ENCODE measurements at places on chromosomes 1 and 21. TPM values are rescaled to one million over a fixed set of nuclear protein-coding genes. Genes with fewer than 3 reads are reported as not detected.

- no peak for DNase-seq
These were observed 39.1 kb upstream of the CNN3 start for GRCh38 chr1:94966033-94966432.

GRCh38 chr1:39632682-39633417, 6.6 kb downstream of the HEYL start:
- DNase-seq = no peak

DNA sequence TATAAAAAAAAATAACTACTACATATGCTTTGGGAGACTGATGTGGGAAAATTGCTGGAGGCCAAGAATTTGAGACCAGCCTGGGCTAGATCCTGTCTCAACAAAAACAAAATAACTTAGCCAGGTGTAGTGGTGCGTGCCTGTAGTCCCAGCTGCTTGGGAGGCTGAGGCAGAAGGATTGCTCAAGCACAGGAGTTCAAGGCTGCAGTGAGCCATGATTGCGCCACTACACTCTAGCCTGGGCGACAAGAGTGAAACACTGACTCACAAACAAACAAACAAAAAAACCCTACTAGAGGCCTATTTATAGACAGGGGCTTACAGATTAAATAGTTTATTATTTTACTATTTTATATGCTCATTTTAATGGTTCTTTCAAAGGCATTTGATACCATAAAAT, 80.0 kb downstream of the LHX4 start:
- DNase-seq = no peak

Gene CD1D
- 0.54 TPM for total RNA-seq

Gene NFASC
- total RNA-seq = under 0.01 TPM

DNA sequence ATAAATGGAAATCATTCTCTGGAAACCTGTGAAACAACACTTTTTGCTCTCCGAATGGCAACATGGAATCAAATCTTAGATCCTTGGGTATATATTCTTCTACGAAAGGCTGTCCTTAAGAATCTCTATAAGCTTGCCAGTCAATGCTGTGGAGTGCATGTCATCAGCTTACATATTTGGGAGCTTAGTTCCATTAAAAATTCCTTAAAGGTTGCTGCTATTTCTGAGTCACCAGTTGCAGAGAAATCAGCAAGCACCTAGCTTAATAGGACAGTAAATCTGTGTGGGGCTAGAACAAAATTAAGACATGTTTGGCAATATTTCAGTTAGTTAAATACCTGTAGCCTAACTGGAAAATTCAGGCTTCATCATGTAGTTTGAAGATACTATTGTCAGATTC, 45.7 kb downstream of the PTGFR start:
- DNase-seq = no peak

- peak; percentile 4 for DNase-seq
These were observed 87.5 kb downstream of the FGGY start for GRCh38 chr1:59384443-59384842.

DNA sequence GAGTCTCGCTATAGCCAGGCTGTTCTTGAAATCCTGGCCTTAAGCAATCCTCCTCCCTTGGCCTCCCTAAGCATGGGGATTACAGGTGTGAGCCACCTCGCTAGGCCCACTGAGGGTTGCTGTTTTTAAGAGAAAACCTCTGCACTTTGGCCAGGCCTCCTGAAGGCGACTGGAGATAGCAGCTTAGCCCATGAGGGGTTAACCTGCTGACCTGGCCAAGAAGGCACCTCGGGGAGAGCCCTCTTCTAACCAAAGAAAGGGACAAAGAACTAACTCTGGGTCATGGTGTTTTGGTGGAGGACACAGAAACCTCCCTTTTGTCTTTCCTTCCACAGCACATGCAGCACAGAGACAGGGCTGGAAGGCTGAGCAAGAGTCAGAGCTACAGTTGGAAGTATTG, 17.7 kb upstream of the KNCN start:
- no peak for DNase-seq

DNA sequence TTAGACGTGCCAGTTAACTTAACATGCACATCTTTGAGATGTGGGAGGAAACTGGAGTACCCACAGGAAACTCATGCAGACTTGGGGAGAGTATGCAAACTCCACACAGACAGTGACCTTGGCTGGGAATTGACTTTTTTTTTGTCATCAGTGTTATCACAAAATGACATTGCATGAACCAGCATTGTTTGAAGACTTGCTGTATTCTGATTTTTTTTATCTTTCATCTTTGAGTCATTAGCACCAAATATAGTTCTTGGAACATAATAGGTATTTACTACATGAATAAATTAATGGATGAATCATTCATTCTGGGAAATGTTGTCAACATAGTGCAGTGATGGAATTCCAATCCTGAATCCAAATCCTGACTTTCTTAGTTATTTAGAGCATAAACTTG, 77.0 kb downstream of the ATF6 start:
- DNase-seq = no peak

DNA sequence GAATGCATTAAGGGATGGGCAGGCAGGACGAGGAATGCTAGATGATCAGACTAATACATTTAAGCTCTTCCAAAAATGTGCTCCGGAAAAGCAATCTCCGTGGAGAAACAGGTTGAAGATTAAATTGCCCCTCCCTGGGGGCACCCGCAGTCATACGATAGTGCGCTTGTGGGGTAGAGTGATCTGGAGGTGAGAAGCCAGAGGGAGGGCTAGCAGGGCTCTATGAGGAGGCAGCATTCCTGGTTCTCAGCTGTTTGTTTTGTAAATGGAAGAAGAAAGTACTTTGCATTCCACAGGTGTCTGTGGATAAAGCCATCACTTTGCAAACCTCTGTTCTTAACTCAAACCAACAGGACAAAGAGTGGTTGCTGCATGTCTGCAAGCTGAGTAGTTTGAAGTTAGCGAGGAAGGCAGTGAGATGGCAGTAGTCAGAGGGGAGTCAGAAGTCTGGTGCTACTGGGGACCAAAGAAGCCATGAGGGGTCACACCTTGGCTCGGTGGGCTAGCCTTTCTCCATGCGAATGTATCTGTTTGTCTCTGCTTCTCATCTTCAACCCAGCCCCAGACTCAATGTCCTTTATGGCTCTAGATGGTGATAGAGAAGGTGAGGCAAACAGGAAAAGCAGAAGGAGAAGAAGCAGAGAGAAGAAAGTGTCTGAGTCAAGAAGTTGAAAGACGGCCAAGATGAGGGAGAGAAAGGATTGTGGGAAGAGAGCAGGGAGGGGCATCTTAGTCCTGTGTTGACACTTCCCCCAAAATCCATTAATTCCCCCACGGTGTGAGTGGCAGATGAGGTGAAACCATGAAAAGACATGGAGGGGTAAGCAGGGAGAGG, 65.2 kb upstream of the GJA8 start:
- no peak for DNase-seq

GRCh38 chr1:182051938-182052337, 9.6 kb downstream of the ZNF648 start:
- no peak for DNase-seq

DNA sequence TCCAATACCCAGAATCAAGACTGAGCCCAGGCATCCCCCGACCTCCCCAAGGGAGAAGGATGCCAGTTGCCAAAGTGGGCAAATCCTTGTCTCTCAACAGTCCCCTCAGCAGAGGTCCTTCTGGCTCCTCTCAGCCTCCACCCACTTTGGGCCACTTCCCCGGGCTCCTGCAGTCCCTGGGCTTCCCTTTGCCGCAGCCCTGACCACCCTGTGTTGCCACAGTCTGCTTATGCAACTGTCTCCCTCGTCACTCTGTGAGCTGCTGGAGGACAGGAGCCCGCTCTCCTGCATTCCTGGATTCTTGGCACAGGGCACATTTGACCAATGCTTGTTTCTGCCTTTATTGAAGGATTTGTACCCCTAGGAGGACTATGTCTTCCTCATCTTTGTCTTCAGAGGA, 2.9 kb upstream of the LRP8 start:
- no peak for DNase-seq

GRCh38 chr21:33966324-33966949, 50.8 kb upstream of the ATP5PO start:
- no peak for DNase-seq

GRCh38 chr1:193079187-193079586, 19.8 kb downstream of the RO60 start:
- no peak for DNase-seq

- peak; percentile 48 for DNase-seq
These were observed 46.3 kb downstream of the IER5 start for GRCh38 chr1:181134543-181135436.

GRCh38 chr1:70509996-70510876, 99.2 kb downstream of the CTH start:
- DNase-seq = peak; percentile 75

- no peak for DNase-seq
These were observed 98.6 kb upstream of the PPP2R5A start for GRCh38 chr1:212186427-212187207.

GRCh38 chr1:31785020-31785946, 21.1 kb upstream of the ADGRB2 start:
- no peak for DNase-seq

DNA sequence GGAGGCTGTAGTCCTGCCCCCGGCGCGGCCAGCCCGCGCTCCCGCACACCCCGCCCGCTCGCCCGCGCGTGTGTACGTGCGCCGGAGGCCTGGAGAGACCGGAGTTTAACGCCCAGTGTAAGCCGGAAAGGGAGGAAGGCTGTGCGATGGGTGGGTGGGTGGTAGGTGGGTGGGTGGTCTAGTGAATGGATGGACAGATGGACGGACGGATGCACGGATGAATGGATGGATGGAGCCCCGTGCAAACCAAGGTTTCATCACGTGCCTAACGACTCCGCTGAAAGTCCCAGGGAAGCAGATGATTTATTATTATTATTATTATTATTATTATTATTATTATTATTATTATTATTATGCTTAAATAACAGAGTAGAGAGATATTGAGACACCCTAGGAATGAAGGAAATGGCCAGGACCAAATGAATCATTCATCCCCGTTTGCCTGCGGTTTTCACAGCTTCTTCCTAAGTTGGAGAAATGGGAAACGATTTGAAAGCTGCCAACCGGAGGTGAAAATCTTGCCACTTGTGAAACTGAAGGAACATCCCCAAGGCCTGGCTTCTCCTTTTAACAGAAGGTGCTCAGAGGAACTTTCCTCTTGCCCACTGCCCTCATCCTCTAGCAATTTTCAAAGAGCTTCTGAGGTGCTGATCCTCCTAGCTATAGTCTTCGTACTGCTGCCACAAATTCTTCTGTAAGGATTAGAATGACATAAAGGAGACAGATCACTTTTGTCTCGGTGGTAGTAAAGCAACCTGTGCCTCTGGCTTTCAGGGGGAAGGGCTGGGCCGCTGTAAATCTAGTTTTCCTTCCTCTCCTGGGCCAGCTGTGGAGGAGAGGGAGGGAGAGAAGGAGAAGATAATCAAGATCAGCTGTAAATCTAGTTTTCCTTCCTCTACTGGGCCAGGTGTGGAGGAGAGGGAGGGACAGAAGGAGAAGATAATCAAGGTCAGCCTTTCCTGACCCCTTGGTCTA, 648 bp upstream of the RGS7 start:
- DNase-seq = no peak

Gene SPRR1A
- not detected for total RNA-seq

GRCh38 chr1:163399976-163400601, 78.3 kb downstream of the NUF2 start:
- no peak for DNase-seq

Gene TFF2
- total RNA-seq = not detected

Gene KCNJ15
- total RNA-seq = under 0.01 TPM

Gene CLCA2
- not detected for total RNA-seq

DNA sequence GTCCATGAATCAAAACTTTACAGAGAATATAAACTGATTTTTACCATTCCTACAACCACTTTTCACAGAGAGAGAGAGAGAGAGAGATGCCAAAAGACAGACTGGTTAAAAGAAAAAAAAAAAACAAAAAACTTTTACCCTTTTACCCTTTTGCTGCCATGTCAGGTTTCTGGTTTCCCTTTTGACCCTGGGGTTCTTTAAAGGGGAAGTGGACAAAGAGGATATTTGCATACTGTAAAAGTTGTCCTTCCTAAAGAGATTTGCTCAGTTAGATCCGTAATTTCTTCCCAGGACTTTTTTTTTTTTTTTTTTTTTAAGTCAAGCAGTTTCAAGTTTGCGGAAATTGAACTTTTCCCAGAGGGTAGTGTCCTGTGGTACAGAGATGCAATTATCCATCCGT, 287.8 kb upstream of the RGS18 start:
- no peak for DNase-seq

Gene EDN2
- not detected for total RNA-seq

Measured in hematopoietic multipotent progenitor cell (in vitro differentiated cells).